ENCODE measurements at places on chromosomes 12 and 14. TPM values are rescaled to one million over a fixed set of nuclear protein-coding genes. Genes with fewer than 3 reads are reported as not detected.

Gene RPL10L
- not detected for total RNA-seq

DNA sequence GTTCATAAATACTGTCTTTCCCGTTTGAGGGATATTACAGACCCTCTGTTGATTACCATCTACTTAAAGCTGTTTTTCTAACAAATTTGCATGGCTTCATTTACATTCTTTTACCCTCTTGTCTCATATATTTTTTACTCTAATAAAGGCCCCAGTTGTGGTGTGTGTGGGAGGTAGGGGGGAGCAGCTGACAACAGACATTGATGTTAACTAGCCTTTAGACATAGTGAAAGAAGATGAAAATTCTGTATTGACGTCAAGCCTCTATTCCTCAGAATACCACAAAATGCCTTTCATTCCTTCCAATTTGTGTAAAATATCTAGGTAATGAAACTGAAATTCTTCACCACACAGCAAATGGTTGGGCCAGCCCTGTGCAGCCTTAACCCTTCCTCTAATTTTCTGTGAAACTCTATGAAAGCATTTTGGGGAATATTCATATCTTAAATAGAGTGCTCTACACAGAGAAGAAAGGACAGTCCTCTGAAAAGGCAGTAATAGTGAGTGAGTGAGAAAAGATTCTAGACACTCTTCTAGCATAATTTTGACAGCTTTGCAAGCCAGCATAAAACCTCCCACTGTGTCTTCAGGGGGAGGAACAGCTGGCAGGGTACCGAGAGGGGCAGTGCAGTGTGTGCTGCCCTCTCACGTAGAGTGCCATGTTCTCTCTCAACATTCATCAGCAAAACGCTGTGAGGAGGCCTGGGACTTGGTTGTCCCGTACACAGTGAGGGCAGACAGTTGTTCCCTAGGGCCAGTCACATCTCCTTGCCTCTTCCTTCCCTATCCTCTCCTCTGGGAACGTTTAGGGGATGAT, 20.1 kb upstream of the CERS5 start:
- DNase-seq, result no peak

DNA sequence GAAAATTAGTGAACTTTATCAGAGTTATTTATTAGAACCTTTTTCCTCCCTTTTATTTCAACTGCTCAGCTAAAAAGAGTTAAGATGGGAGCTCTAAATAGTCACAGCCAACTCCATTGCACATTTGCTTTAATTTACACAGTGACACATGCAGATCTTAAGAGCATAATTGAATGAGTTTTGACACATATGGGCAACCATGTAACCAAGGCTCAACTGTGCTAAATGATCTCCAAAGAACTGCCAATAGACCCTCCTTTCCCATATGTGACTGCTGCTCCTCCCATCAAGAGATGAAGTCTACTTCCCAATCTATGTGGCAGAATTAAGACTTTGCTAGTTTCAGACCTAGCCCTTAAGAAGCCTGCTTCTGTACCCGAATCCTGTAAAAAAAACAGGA, 960.0 kb downstream of the BCL11B start:
- DNase-seq, result no peak

- no peak for DNase-seq
Observed at GRCh38 chr14:43172899-43173548, 1334.1 kb downstream of the FSCB start.

- DNase-seq, result peak; percentile 65
Observed at GRCh38 chr12:25241167-25242020, 9.3 kb downstream of the KRAS start.

Gene KRT6B
- not detected for total RNA-seq

- no peak for DNase-seq
Observed at GRCh38 chr12:25942709-25943108, 15.8 kb upstream of the RASSF8 start.
